ENCODE measurements at places on chromosomes 5 and 9. TPM values are rescaled to one million over a fixed set of nuclear protein-coding genes. Genes with fewer than 3 reads are reported as not detected.

DNA sequence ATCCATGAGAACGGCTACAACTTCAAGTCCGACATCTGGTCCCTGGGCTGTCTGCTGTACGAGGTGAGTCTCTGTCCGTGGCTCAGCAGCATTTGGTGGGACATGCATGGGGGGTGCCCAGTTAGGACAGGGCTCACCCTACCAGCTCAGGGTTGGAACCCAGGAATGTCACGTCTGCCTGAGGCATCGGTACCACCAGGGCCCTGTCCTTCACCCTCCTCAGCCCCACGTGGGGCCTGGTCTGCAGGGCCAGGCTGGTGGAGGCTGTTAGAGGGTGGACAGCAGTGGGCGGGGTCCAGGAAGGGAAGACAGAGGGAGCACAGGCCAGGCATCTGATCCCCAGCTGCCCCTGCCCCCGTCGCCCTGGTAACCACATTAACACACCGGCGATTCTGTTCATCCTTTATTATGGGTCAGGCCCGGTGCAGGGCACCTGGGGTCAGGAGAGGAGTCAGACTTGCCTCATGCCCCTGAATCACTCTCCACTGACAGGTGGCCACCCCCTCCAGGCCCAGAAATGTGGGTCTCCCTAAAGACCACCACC, 75.6 kb downstream of the PSMB7 start:
- no peaks in the 10 kb centered on the region for H3K4me1 ChIP-seq
- no peak for DNase-seq
- H3K27ac ChIP-seq: no peak overlapping the region

DNA sequence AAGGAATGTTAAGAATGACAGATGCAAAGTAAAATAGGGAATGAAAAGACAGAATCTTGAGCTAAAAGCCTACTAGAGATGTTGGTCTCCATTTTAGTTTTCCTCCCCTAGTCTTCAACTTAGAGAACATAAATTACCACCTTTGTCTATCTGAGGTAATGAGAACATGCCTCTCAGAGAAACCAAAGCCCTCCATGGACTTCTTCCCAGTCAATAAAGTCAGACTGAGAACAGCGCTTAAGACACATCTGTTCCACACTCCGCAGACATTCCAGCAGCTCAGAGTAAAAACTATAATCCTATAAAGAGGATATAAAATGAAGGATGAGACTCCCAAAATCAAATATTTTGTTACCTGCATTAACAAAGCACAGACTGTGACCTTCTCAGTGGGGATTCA, 79.2 kb downstream of the DPYSL3 start:
- DNase-seq: no peak
- H3K36me3 ChIP-seq: no peaks in the 10 kb centered on the region
- H3K27ac ChIP-seq: no peak overlapping the region
- no peak overlapping the region for H3K4me3 ChIP-seq
- no peaks in the 10 kb centered on the region for H3K4me1 ChIP-seq
- H3K27me3 ChIP-seq: peaks cover 2% of the 10 kb centered on the region

- no peak for DNase-seq
- peaks cover 12% of the 10 kb centered on the region for H3K4me1 ChIP-seq
- H3K27ac ChIP-seq: no peak within 1 kb of the TSS
- H3K4me3 ChIP-seq: peak within 1 kb of the TSS; percentile 48
- H3K27me3 ChIP-seq: peaks cover 43% of the 10 kb centered on the region
Measured at GRCh38 chr5:95284572-95285408, at the start of gene MCTP1. Gene MCTP1, minus strand, starts transcription at chr5:95285094.

DNA sequence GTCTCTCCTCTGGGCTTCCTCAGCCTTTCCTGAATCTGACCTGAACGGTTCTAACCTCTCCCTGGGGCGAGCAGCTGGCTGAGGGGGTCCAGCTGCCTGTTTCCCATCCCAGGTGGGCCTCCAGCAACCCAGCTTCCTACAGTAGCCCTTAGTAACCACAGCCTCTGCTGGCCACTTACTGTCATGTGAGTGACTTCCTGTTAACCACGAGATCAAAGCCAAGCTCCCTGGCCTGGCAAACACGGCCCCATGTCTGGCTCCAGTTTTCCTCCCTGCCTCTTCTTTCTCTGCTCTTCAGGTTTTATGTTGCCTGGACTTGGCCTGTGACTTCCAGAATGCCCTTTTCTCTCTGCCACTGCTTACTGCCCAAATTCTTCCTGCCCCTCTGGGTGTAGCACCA, 47.2 kb upstream of the DAB2IP start:
- peaks cover 42% of the 10 kb centered on the region for H3K27me3 ChIP-seq
- H3K27ac ChIP-seq: no peak overlapping the region
- H3K36me3 ChIP-seq: no peaks in the 10 kb centered on the region
- no peak overlapping the region for H3K4me3 ChIP-seq
- no peak for DNase-seq

DNA sequence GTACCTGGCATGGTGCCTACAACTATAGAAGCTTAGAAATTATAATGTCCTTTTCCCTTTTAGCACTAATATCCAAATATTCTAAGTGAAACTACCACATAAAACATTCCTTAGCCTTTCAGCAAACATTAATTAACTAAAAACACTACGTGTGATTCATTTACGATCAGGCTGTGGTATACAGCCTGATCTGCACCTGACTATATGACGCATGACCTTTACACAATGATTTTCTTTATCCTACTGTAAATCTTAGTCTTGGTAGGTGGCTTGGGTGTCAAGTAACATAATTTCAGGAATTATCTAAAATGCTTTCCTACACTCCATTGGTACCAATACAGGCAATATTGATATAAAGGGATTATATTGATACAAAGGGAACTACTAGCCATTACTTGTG, 686.7 kb downstream of the DTWD2 start:
- no peak for DNase-seq
- H3K27ac ChIP-seq: no peak overlapping the region
- H3K27me3 ChIP-seq: no peaks in the 10 kb centered on the region
- no peak overlapping the region for H3K4me3 ChIP-seq

DNA sequence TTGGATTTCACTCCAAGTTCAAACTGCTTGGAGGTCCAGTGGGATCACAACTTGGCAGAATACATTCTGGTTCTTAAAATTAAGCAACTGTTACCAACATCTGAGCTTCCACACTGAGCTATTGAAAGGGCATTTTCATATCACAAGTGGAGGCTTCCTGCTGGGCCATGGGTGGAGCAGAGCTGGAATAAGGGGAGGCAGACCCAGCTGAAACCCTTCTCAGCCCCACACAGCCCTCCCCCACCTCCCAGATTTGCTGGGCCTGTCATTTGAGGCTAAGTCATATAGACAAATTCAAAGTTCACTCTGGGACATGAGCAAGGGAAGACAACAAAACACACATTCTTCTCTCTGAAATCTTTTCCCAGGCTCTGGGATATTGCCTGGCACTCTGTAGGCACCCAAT, 79.9 kb downstream of the ACTL7B start:
- no peak overlapping the region for H3K4me3 ChIP-seq
- H3K4me1 ChIP-seq: no peaks in the 10 kb centered on the region
- no peaks in the 10 kb centered on the region for H3K36me3 ChIP-seq
- no peaks in the 10 kb centered on the region for H3K27me3 ChIP-seq
- DNase-seq: no peak

- no peak for DNase-seq
- no peak overlapping the region for H3K4me3 ChIP-seq
- H3K27me3 ChIP-seq: no peaks in the 10 kb centered on the region
- no peak overlapping the region for H3K27ac ChIP-seq
Measured at GRCh38 chr9:94928691-94929368, 202.3 kb downstream of the AOPEP start.

The MYOZ3 gene
- not detected for total RNA-seq

- H3K4me3 ChIP-seq: no peak overlapping the region
- H3K27me3 ChIP-seq: peaks cover 9% of the 10 kb centered on the region
- DNase-seq: no peak
- H3K4me1 ChIP-seq: no peaks in the 10 kb centered on the region
- no peaks in the 10 kb centered on the region for H3K36me3 ChIP-seq
Measured at GRCh38 chr5:133129289-133129688, 77.5 kb downstream of the HSPA4 start.

The PCDHB15 gene
- total RNA-seq: not detected

DNA sequence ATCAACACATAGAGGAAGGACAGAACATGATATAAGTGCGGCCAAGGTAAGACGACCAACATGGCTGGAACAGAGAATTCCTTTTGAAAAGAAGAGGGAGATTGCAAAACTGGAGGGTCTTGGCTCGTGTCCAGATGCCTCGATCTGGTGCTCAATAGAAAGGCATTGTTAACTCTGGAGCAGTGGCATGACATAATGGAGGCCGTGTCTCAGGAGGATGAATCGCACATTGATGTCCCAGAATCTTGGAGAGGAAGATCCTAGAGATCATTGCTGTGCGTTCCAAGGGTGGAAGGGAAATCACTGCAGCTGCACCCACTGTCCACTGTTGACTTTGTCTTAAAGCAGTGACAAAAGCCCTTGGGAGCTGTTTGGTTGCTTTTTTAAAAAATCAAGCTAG, 30.9 kb downstream of the GRAMD2B start:
- no peak for DNase-seq
- H3K27me3 ChIP-seq: no peaks in the 10 kb centered on the region
- H3K27ac ChIP-seq: no peak overlapping the region
- peaks cover 31% of the 10 kb centered on the region for H3K4me1 ChIP-seq

- no peaks in the 10 kb centered on the region for H3K27me3 ChIP-seq
- H3K4me1 ChIP-seq: no peaks in the 10 kb centered on the region
- H3K4me3 ChIP-seq: no peak overlapping the region
- DNase-seq: no peak
Measured at GRCh38 chr5:2276101-2276500, 393.4 kb upstream of the IRX4 start.

The NR6A1 gene
- total RNA-seq: 0.18 TPM

DNA sequence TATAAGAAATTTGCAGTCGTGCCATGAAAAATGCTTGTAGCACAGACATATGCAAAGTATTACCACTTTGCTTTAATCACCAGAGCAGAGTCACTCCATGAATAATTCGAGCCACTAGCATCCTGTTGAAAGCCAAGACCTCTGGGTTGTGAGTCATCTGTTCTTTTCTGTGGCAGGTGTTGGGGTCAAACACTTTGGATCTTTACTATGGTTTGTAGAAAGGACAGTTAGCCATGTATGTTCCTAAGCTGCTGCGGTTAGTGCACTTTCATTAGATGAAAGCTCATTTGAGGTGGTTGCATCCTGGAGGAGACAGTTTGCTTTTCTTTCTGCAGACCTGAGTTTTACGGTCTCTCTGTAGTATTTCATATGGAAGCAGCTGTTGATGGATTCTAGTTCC, 223.7 kb downstream of the DMRT2 start:
- H3K27ac ChIP-seq: no peak overlapping the region
- no peak for DNase-seq

The TIMD4 gene
- 4.0 TPM for total RNA-seq

The MRPS30 gene
- 38.2 TPM for total RNA-seq

The GLRA1 gene
- not detected for total RNA-seq

The SCGB3A2 gene
- not detected for total RNA-seq

DNA sequence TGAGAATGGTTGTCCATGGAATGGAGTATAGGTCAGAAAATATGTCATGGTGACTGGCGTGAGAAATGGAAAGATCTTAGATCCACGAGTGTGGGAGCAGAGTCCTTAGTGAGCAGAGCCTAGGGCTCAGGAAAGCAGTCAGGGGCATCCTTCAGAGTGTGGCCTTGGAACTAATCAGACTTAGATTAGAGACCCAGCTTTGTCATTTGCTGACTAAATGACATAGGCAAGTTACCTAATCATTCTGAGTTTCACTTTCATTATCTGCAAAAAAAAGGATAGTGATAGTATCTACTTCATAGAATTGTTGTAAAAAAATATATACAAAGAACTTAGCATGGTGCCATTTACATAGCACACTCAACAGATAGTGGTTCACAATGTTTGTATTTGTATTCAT, 24.3 kb upstream of the SLIT3 start:
- H3K27ac ChIP-seq: no peak overlapping the region
- no peaks in the 10 kb centered on the region for H3K36me3 ChIP-seq
- DNase-seq: no peak
- H3K27me3 ChIP-seq: peaks cover 7% of the 10 kb centered on the region
- no peak overlapping the region for H3K4me3 ChIP-seq

DNA sequence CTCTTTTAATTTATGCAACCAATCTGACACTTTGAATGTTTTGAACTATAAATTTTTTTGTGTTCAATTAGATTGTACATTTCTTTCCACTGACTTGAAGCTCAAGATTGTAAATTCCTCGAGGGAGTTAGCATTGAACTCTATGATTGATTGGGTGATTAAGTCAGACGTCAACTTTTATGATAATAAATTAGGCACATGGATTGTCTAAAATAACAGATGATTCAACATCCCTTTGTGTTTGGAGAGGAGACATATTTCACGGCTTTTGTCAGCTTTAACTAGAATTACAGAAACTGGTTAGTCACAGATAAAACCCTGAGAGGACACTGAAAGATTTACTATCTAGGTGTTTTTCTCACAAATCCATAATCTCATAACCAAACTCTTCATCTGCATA, 32.7 kb upstream of the TXNDC8 start:
- H3K27me3 ChIP-seq: no peaks in the 10 kb centered on the region
- no peak overlapping the region for H3K4me3 ChIP-seq
- H3K27ac ChIP-seq: no peak overlapping the region
- DNase-seq: no peak
- H3K36me3 ChIP-seq: no peaks in the 10 kb centered on the region
- no peaks in the 10 kb centered on the region for H3K4me1 ChIP-seq

The PCAT7 gene
- not detected for total RNA-seq

GRCh38 chr5:114266374-114266773, 95.5 kb upstream of the KCNN2 start:
- no peaks in the 10 kb centered on the region for H3K36me3 ChIP-seq
- H3K4me1 ChIP-seq: no peaks in the 10 kb centered on the region
- no peaks in the 10 kb centered on the region for H3K27me3 ChIP-seq

The SPINK7 gene
- not detected for total RNA-seq

The NUTM2G gene
- total RNA-seq: not detected

DNA sequence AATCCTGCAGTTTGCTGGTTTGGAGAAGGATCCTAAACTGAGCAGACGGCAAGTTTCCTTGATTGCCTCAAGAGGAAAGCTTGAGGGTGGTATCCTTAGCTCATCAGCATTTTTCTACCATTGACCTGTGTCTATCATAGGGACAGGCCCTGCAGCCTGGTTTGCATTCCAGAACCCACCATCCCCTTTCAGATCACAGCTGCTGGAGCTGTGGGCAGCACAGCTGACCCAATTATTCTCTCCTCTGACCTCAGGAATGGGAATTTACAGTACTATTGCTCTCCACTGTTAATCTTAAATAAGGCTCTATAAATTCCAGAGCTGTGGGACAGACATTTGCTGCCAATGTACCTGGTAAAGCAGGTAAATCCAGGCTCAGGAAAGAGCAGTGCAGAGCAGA, 163.0 kb downstream of the SPOCK1 start:
- no peaks in the 10 kb centered on the region for H3K27me3 ChIP-seq
- no peak overlapping the region for H3K4me3 ChIP-seq
- DNase-seq: no peak
- no peaks in the 10 kb centered on the region for H3K4me1 ChIP-seq
